CD4-positive, CD25-positive, alpha-beta regulatory T cell (primary cell): ENCODE measurements at places on chromosomes 12 and 14.
A peak's percentile ranks its signal among the peaks of the same experiment; 100 is the strongest.

DNA sequence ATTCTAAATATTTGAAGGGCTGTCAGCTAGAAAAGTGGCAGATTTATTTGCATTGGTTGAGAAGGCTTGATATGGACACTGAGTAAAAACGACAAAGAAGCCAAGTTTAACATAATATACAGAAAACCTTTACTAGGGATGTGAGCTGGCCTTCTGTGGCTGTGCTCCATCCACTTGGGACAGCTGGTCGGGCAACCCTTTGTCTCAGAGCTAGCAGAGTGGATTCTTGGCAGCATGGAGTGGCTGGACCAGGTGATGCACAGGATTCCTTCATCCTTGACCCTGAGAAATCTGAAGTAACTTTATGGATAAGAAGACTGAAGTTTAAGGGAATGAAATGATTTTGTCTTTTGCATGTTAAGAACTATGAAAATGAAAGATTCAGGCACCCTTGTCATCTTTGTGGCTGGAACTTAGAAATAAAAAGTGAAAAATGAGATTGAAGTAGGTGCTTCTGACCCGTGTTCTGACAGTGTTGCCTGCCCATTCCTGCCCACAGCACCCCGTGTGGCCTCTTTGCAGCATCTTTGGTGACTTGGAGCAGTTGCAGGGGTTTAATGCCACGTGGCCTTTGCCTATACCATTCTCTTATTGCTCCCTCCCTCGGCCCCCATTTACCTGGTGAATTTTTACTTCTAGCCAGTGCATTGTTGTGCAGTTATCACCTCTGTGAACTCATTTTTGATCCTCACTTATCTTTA, 32.6 kb downstream of the PELI2 start:
- peak; percentile 20 for DNase-seq

GRCh38 chr14:87094913-87095312, 898.1 kb downstream of the GALC start:
- no peak for DNase-seq

DNA sequence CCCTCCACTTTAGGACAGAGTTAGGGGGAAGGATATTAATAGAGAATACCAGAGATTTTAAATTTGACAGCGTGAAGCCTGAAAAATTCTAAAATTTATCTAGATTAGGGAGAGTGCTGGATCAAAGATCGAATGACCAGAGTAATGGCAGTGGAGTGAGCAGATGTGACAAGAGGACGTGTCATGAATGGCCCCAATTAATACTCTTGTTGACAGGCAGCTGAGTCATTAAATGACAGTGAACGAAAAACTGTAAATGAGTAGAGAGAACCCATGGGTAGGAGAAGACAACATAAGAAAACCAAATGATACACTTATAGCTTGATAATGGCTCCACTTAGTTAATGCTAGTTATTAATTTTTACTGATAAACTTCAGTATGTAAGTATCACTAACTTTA, 73.9 kb upstream of the PLEKHA5 start:
- no peak for DNase-seq

DNA sequence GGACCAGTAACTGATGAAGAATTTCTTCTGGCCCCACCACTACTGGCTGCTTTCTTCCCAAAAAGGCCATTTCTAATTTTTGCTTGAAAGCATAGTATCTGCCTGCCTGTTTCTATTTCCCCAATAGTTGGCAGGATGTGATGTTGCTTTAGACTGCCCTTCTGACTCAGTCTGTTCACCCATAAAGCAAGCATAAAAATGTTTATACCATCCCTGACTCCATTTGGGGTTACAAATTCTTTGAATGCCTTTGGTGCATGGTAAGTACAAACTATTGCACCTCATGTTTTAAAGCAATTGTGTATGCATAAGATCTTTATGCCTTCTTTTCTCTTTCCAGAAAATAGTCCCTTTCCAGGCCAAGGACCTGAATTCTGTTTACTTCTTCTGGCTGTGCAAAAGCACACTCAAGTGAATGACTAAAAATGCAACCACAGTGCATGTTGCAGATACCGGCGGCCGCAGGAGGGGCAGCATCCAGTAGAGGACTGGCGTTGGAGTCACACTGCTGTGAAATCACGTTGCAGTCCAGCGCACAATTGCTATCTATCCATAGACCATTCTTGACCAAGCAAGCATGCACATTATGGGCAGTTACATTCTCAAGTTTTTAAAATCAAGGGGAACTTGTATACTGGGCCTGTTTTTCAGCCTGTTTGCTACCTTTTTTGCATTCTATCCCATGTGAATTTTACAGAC, 82.4 kb downstream of the SLC5A8 start:
- no peak for DNase-seq

- DNase-seq: no peak
Observed at GRCh38 chr12:3326156-3326849, 164.7 kb upstream of the PRMT8 start.

DNA sequence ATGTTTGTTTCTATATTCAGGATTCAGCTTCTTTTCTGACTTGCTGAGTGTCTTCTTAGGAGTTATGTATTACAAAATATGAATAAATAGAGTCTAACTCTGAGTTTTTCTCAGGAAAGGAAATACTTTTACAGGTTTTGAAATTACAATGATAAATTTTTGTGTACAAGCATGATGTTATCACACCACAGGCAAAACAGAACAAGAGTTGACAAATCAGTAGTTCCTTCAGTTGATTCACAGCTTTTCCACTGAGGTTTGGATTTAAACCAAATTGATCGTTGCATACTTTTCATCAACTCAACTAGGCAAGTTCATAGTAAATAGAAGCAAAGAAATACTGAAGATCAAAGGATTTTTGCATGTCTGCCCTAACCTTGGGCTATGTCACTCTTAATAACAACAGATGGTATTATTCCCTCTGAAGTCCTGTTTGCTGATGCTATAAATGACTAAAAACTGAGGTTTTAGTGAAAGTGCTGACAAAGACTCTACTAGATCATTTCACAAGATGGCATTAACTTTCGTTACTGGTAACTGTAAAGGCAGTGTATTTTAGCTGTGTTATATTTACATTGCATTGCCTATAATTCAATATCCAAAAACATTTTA, 520.2 kb downstream of the FLRT2 start:
- no peak for DNase-seq

GRCh38 chr12:117380083-117380482, 18.7 kb upstream of the NOS1 start:
- no peak for DNase-seq

DNA sequence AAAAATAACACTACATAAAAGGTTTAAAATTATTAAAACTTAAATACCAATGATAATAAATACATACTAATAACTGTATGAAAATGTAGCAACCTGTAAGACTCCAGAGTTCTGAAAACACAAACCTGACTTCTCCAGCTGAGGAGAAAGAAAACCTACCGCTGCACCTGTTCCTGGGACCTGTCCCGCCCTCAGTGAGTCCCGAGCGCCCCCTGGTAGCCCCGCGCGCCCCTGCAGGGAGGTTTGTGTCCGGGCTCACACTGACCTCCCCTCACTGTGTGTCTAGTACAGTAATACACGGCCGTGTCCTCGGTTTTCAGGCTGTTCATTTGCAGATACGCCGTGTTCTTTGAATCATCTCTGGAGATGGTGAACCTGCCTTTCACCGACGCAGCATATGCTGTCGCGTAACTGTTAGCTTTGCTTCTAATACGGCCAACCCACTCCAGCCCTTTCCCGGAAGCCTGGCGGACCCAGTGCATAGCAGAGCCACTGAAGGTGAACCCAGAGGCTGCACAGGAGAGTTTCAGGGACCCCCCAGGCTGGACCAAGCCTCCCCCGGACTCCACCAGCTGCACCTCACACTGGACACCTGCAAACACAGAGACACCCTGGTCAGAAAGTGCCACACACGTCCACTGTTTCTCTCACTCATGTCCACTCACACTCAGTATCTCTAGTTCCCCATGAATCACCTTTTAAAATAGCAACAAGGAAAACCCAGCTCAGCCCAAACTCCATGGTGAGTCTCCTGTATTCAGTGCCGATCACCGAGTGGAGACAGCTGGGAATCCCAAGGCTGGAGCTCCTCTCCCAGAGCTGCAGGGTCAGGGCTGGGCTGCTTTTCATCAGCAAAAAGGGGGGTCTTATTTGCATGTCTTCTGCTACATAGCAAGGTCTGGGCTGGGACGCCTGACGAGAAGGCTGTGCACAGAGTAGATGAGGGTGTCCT, 1276.3 kb downstream of the TMEM121 start:
- no peak for DNase-seq

DNA sequence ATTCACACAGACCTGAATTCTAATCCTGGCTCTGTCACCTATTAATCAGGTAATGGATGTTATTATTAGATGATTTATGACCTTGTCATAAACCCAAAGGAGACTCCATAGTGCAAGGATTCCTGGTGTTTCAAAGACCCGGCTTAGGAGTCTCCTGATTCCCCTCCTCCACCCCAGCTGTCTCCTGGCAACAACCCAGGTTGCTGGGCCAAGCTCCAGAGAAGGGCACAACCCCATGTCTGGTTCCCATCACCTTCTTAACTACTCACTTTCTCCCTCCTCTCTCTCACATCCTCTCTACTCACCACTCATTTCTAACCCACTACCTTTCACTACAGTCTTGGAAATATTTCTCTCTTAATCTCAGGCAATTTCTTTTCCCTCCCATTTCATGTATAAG, 41.6 kb downstream of the RHOJ start:
- DNase-seq: no peak

DNA sequence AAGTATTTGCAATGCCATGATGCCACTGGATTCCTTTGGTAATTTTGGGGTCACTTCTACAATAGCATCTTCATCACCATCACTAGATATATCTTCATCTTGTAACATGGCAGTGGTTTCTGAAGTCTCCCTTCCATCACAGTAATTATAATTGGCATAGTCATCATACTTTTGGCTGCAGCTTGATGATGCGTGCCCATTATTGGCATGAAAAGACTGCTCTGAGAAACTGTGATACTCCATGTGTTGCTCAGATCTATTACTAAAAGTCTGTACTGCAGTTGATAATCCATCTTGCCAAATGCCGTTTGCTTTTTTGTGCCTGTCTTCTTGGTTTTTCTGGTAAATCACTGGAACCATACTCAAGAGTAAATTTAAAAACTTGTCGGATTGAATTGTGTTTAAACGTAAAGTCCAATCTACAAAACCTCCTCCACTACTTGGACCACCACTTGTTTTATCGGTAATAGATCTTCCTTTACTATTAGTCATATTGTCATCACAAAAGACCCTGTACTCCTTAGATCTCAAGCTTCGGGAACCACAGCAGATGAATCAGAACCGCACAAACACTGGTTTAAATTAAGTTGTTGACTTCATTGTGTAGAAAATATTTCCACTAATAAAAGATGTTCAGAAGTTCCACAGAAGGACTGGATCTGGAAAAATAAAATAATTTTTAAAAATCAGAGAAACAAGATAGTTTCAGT, 29.9 kb downstream of the SLC41A2 start:
- no peak for DNase-seq

DNA sequence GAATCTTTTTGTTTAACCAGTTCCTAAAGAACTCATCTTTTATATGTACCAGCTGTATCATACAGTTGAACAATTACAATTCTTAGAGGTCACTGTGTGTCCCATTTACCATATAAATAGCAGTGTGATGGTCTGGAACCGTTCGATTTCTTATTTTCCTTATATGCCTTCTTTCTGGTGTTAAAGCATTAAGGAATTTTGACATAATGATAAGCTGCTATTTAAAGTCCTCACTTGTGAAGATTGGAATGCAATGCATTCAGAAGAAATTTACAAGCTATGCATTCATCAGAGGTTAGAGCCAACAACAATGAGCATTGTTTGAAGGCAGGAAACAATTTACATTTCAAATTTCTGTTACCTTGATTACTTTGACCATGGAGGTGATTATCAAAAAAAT, 80.0 kb upstream of the PRICKLE1 start:
- DNase-seq: no peak

DNA sequence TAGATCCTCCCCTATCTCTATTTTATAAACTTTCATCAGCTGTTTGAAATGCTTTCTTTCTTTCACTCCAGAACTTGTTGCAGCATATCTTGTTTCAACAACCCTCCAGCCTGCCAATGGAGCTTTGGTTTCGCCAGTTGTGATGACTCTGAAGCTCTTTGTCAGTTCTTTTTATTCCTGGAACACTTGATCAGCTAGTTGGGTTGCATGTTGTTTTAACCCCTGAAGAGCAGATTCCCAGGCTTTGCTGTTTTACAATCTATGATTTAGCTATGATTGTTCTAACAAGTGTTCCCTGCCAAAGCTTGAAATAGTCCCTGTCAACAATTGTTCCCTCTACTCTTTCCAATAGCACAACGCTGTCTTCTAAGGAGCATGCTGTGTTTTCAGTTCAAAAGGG, 50.6 kb upstream of the FUT8 start:
- no peak for DNase-seq

DNA sequence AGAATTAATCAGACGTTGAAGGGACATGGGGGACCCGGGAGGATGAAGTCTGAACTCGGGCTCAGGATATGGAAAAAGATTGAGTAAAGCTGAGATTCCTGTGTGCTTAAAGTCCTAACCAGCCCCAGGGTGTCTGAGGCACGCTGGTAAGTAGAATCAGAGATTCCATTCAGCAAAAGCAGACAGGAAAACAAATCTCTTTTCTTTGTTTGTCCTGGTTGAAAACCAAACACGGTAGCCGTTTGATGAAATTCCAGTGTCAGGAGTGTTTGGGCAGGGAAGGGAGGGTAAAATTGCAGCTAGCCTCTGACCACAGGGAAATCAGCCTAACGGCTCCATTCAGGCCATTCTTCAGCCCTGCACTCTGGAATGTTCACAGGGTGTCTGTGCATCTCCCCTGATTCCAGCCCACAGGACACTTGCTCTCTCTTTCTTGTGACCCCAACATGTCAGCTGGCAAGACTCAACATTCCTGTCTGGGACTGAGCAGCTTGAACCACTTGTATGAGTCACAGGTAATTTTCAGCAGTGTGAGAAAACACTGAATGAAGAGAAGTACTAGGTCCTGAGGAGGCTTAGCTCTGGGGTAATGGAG, 31.0 kb downstream of the NINJ2 start:
- DNase-seq: no peak
